ENCODE measurements at places on chromosomes 1 and 21. TPM values are rescaled to one million over a fixed set of nuclear protein-coding genes. Genes with fewer than 3 reads are reported as not detected.

Gene GIPC2
- total RNA-seq = 2.9 TPM

Gene SARS1
- 125 TPM for total RNA-seq

DNA sequence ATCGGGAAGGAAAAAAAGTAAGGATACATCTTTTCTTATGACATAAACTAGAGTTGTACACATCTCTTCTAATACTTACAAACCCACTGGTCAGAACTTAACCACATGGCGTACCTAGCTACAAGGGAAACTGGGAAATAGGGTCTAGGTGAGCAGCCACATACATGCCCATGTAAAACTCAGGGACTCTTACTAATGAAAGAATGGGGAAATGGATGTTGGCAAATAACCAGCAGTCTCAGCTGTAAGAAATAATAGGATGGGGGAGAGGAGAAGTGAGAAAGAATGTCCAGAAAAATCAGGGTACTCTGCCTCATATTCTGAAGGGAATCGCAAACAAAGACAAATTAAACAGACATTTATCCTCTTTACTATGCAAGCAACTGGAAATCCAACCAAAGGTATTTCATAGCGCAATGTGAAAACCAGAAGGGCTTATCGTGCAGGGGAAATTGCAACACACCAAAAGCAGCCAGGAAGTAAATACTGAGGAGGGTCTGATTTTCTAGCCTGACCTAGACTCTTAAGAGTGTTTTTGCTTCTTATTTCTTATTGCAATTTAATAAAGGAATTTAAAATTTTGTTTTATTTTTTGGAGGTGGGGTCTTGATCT is 17.5 kb downstream of the GTF2B start:
- H3K27ac ChIP-seq = peak overlapping the region; percentile 57
- H3K4me3 ChIP-seq = peak overlapping the region; percentile 29
- H3K36me3 ChIP-seq = no peaks in the 10 kb centered on the region
- no peaks in the 10 kb centered on the region for H3K27me3 ChIP-seq
- DNase-seq = no peak

- H3K4me3 ChIP-seq = no peak overlapping the region
- H3K36me3 ChIP-seq = no peaks in the 10 kb centered on the region
- no peak overlapping the region for H3K27ac ChIP-seq
- no peak for DNase-seq
- H3K4me1 ChIP-seq = peaks cover 4% of the 10 kb centered on the region
Observed at GRCh38 chr1:175857756-175858155, 114.4 kb upstream of the TNR start.

GRCh38 chr1:8711151-8711550 is 106.3 kb downstream of the RERE start:
- peaks cover 4% of the 10 kb centered on the region for H3K36me3 ChIP-seq
- no peak overlapping the region for H3K4me3 ChIP-seq
- H3K27me3 ChIP-seq = no peaks in the 10 kb centered on the region
- DNase-seq = no peak

DNA sequence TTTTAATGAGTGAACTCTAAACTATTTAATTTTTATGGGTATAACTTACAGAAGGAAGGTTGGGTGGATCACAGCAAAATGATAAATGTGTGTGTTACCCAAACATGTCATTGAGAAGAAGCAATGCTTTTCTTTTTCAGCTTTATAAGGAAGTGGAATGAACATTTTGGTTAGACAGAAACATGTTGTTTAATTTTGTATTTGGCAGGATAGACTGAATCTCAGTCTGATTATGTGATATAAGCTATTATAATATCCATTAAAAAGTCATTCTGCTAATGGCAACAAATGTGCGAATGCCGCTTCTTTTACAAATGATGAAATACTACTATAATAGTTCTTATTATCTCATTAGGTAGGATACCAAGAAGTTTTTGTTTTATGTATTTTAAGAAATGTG is 281.9 kb upstream of the ZRANB2 start:
- no peaks in the 10 kb centered on the region for H3K36me3 ChIP-seq
- no peak for DNase-seq
- no peaks in the 10 kb centered on the region for H3K27me3 ChIP-seq
- no peak overlapping the region for H3K4me3 ChIP-seq
- no peaks in the 10 kb centered on the region for H3K4me1 ChIP-seq

DNA sequence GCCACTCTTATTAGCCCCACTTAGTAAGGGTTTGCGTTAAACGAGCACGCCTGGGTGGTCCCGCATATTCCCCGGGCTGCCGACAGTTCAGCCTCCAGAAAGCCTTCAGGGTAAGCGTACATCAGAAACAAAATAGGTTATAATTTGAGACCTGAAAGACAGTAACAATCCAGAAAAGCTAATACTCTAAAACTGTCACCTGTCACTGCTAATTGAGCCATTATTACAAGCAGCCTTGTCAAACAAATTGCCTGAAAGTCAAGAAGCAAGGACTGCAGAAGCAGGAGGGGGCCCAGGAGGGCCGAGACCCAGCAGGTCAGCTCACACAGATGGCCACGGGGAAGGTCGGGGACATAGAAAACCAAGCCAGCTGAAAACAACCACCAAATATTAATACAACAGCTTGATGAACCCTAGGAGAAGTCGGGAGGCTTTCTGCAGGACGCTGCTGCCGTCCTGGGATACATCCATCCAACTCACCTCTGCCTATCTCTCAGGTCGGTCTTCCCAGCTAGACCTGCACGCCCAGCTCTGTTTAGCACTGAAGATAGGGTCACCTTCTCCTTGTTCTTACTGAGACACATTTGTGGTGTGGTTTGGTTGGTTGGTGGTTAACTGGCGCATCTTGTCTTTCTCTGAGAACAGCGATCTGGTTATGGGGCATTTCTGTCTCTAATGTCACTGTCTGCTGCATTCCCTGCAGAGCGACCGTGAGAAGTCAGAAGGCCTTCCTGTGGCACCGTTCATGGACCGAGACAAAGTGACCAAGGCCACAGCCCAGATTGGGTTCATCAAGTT is 110.8 kb downstream of the WDR4 start:
- peak overlapping the region; percentile 76 for H3K4me3 ChIP-seq
- H3K36me3 ChIP-seq = peaks cover 43% of the 10 kb centered on the region
- no peak for DNase-seq
- H3K27ac ChIP-seq = peak overlapping the region; percentile 39
- peaks cover 3% of the 10 kb centered on the region for H3K4me1 ChIP-seq

- peaks cover 2% of the 10 kb centered on the region for H3K27me3 ChIP-seq
- H3K4me3 ChIP-seq = no peak overlapping the region
- no peak for DNase-seq
- H3K36me3 ChIP-seq = no peaks in the 10 kb centered on the region
- no peaks in the 10 kb centered on the region for H3K4me1 ChIP-seq
Observed at GRCh38 chr1:229875086-229875485, 192.0 kb upstream of the GALNT2 start.

DNA sequence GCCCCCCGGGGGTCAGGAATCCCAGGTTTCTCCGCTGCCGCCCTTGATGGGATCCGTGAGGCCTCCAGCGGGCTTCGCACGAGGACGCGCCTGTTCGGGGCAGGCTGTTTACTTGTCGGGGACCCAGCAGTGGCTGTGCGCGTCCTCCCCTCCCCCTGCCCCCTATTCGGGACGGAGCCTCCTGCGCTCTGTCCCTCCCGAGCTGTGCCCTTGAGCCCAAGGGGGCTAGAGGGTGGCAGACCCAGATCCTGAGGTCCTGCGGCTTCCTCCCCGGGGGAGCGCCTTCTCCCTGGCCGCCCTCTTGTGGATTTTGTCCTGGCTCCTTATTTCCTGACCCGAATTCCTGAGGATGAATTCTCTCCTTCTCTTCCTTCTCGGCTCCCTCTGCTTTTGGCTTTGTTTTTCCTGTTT is 38.4 kb downstream of the PIK3CD start:
- H3K36me3 ChIP-seq = peaks cover 10% of the 10 kb centered on the region
- peak overlapping the region; percentile 94 for H3K4me3 ChIP-seq
- H3K4me1 ChIP-seq = peaks cover 29% of the 10 kb centered on the region
- no peaks in the 10 kb centered on the region for H3K27me3 ChIP-seq

GRCh38 chr1:60223158-60223557 is 149.6 kb upstream of the C1orf87 start:
- no peaks in the 10 kb centered on the region for H3K36me3 ChIP-seq
- no peaks in the 10 kb centered on the region for H3K27me3 ChIP-seq
- peaks cover 6% of the 10 kb centered on the region for H3K4me1 ChIP-seq
- no peak for DNase-seq
- no peak overlapping the region for H3K4me3 ChIP-seq
- no peak overlapping the region for H3K27ac ChIP-seq

DNA sequence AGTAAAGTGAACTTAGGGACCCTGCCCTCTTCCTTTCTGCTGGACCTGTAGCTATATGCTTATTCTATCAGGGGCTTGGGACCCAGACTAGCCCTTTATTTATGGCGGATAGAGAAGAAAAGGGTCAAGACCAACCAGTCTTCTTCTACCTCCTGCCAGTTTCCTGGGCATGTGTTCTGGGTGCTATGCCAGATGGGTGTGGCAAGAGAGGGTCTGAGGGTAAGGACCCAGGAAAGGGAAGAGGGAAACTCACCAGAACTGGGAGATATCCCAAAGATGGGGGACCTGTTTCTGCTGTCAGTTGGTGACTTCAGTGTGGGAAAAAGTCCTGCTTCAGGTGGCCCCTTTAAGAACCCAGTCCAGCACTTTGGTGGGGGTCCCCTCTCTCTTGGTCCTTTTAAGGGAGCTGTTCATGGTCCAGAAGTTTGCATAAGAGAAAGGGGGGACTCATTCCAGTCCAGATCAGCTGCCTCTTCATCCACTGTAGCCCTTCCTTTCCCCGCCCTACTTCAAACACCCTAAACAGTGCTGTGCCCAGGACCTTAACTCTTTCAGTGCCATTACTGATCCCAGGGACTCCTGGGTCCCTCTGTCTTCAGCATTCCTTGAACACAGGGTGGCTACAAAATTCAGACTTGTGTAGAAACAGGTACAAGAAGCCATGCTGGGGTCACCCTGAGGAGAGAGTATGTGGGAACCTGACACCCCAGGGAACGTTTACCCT is 18.4 kb downstream of the SSR2 start:
- H3K27me3 ChIP-seq = no peaks in the 10 kb centered on the region
- H3K27ac ChIP-seq = no peak overlapping the region
- H3K36me3 ChIP-seq = no peaks in the 10 kb centered on the region
- DNase-seq = no peak
- no peak overlapping the region for H3K4me3 ChIP-seq

Data from endothelial cell (in vitro differentiated cells).